ENCODE measurements at places on chromosomes 4 and X. TPM values are rescaled to one million over a fixed set of nuclear protein-coding genes. Genes with fewer than 3 reads are reported as not detected.

Gene DCAF12L2
- 0.15 TPM for total RNA-seq

Gene ADGRG2
- 7.0 TPM for total RNA-seq

Gene SYTL5
- 0.28 TPM for total RNA-seq

Gene MAGEA9B
- total RNA-seq, result not detected

Gene MAGEC1
- 0.02 TPM for total RNA-seq

Gene CT45A5
- 0.26 TPM for total RNA-seq

Gene MTNR1A
- 0.64 TPM for total RNA-seq

Gene CXorf51B
- total RNA-seq, result not detected

All from A549 treated with RU486 at 1 μM for 4 hours (cell line).